ENCODE measurements at places on chromosomes 5 and 9. TPM values are rescaled to one million over a fixed set of nuclear protein-coding genes. Genes with fewer than 3 reads are reported as not detected.

- H3K27ac ChIP-seq: no peak overlapping the region
- H3K4me3 ChIP-seq: no peak overlapping the region
- no peak for DNase-seq
- H3K4me1 ChIP-seq: no peaks in the 10 kb centered on the region
- H3K27me3 ChIP-seq: no peaks in the 10 kb centered on the region
- H3K36me3 ChIP-seq: no peaks in the 10 kb centered on the region
Observed at GRCh38 chr5:79702606-79703380, 13.2 kb downstream of the CMYA5 start.

Gene PHYHD1
- 27.6 TPM for total RNA-seq

DNA sequence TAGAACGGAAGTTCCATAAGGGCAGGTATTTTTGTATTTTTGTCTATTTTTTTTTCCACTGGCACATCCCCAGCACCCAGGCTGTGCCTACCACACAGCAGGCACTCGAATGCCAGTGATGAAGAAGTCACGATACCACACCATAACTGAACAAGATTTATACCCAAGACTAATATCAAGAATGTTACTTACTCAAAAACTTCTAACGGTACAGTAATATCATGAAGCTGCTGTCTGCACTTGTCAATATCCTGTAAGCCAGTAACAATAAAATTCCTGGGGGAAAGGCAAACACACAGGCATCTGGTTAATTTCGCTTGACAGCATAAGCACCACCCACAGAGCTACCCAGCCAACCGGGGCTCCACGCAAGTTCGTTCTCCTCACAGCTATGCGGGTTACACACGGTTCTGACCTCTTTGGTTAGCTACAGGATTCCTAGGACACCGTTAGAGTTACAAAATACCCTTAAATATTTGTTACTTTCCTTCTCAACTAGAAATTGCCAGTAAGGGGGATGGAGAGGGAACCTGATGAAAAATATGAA lies 1.3 kb downstream of the MED10 start:
- peaks cover 16% of the 10 kb centered on the region for H3K4me1 ChIP-seq
- DNase-seq: no peak
- no peaks in the 10 kb centered on the region for H3K27me3 ChIP-seq
- peak overlapping the region; percentile 89 for H3K4me3 ChIP-seq

- H3K4me3 ChIP-seq: no peak overlapping the region
- DNase-seq: no peak
- no peaks in the 10 kb centered on the region for H3K27me3 ChIP-seq
- H3K27ac ChIP-seq: no peak overlapping the region
Observed at GRCh38 chr9:108620767-108621166, 235.0 kb downstream of the ACTL7B start.

DNA sequence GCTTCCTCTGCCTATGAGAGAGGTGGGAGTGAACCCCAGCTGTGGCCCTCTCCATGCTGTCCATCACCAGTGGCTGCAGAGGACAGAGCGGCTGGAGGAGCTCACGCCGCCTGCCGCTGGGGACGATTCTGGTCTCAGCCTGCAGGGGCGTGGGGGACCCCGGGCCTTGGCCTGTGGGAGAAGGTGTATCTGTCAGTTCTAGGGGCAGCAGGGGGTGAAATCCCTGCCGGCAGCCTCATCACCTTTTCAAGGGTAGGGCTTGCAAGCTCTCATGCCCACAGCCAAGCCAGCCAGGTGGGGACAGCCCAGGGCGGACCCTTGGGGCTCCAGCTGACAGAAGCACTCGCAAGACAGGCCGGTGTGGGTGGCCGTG lies 80.2 kb downstream of the TSPAN17 start:
- no peaks in the 10 kb centered on the region for H3K36me3 ChIP-seq
- no peak overlapping the region for H3K4me3 ChIP-seq
- H3K4me1 ChIP-seq: no peaks in the 10 kb centered on the region
- H3K27me3 ChIP-seq: peaks cover 9% of the 10 kb centered on the region
- no peak overlapping the region for H3K27ac ChIP-seq

- DNase-seq: no peak
- H3K27me3 ChIP-seq: no peaks in the 10 kb centered on the region
- no peak overlapping the region for H3K4me3 ChIP-seq
- no peaks in the 10 kb centered on the region for H3K4me1 ChIP-seq
Observed at GRCh38 chr5:68930139-68930538, 163.7 kb upstream of the SLC30A5 start.

DNA sequence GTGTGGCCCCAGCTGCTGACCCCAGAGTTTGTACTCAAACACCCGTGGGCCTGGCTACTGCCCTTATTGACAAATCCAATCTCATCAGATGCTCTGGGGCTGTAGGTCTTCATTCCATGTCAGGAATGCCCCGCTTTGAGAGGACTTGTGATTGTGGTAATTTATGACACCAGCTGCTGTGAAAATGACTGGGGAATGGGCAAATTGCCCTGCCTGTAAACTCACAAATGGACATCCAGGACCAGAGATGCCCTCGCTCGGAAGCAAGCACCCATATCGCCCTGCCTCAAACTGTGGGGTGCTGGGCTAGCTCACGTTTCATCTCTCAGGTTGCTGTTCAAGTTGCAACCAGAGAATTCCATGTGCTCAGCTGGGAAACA lies 225.9 kb upstream of the MAP3K1 start:
- no peaks in the 10 kb centered on the region for H3K36me3 ChIP-seq
- no peak for DNase-seq
- H3K4me3 ChIP-seq: no peak overlapping the region
- no peak overlapping the region for H3K27ac ChIP-seq
